Breast epithelium (tissue), 4 donors: ENCODE measurements at places on chromosomes 1 and 21.
A peak's percentile ranks its signal among the peaks of the same experiment; 100 is the strongest.

DNA sequence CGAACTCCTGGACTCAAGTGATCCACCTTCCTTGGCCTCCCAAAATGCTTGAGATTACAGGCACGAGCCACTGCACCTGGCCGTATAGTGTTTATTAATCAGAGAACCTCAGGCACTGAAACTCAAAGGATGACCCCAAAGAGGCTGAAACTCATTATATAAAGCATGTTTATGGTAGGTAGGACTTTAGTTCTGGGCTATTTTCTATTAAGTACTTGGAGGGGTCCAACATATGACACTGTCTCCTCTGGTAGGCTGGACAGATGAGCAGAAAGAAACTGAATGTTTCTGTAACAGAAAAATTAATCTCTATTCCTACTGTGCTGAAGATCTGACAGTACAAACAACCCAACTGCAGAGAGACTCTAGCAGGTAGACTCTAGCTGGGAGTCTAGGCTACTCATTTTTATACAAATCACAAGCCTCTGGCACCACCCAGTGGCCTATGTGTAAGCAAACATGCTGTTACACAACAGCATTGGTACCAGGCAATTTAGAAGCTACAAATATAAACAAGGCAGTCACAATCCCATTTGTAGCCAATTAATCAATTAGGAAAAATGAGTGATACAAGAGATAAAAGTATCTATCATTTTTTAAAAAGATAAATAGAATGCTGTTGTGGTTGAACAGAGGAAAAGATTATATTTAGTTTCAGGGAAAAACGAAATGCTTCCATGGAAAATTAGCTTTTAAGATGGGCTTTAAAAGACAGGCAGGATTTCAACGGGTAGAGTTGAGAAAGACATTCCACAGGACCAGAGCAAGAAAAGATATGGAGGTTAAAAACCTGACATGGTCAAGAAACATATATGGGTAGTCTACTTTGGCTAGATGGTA, 10.4 kb downstream of the DCAF8 start:
- DNase-seq: peak; percentile 63

- no peak for DNase-seq
Observed at GRCh38 chr1:54608566-54609230, 14.6 kb downstream of the FAM151A start.

- DNase-seq: no peak
Observed at GRCh38 chr1:198775606-198776005, 136.8 kb downstream of the PTPRC start.

DNA sequence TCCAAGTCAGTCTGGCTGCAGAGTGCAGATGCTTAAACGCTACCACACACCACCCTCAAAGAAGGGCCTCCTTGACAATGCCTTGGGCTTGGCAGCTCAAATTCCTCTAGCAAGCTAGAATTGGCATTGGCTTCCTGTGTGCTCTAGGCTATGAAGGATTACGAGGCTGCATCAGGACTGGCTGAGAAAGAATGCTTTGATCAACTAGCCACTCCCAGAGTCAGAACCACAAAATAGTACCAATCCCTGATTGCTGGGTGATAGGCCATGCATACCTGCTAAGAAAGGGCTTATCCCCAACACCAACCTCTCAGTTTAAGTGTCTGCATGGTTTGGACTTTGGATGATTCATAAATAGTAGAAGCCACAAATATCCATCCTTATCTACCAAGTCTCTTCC, 504.9 kb downstream of the OMA1 start:
- no peak for DNase-seq

- no peak for DNase-seq
Observed at GRCh38 chr1:173134800-173135199, 72.3 kb downstream of the TNFSF4 start.

- no peak for DNase-seq
Observed at GRCh38 chr1:9321480-9321849, 28.8 kb downstream of the SPSB1 start.

DNA sequence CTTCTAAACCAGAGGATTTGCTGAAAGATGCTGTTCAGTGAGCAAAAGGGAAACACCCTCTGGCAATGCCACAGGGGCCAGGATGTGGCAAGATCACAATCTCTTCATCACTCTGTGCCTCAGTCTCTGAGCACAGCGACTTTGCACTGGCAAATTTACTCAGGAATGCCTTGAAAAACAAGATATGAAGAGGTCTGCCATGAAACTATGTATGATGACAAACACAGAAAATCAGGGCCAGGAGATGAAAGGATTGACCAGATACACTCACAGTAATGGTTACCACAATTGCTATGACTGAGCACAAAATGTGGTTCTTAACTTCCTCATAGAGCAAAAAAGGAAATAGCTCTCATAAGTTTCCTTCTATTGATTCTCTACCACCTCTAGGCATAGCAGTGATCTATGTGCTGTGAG, 5.8 kb downstream of the TTC13 start:
- no peak for DNase-seq

- DNase-seq: no peak
Observed at GRCh38 chr1:71510725-71511124, 429.9 kb upstream of the ZRANB2 start.

DNA sequence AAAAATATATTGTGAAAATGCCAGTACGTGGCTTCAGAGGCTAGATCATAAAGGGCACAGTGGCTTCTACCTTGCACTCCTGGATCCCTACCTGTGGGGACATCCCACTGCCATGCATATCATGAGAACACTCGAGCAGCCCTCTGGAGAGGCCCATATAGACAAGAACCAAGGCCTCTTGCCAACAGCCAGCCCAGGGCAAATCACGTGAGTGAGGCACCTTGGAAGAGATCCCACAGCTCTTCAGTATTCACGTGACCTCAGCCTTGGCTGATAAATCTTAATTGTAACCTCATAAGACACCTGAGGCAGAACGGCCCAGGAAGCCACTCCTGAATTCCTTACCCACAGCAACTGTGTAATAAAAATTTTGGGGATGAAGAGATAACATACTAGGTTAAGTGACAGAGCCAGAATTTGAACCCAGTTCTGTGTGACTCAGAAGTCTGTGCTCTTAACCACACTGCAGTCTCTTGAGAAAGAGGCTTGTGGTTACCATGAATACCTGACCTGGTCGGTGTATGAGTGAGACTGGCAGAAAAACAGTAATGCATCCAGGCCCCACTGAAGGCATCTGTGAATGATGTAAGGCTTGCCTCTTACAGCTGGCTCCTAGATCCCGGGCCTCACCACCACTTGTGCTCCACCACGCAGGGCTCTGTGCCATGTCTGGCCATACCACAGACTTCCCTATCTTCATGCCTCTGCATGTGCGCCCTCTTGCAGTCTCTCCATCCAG, 6.9 kb upstream of the A3GALT2 start:
- DNase-seq: peak; percentile 53

DNA sequence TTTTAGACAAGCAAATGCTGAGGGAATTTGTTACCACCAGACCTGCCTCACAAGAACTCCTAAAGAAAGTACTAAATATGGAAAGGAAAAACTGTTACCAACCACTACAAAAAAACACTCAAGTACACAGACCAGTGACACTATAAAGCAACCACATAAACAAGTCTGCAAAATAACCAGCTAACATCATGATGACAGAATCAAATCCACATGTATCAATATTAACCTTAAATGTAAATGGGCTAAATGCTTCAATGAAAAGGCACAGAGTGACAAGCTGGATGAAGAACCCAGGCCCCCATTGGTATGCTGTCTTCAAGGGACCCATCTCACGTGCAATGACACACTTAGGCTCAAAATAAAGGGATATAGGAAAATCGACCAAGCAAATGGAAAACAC, 529.9 kb upstream of the CAMK1G start:
- DNase-seq: no peak

GRCh38 chr1:178940068-178940765, 69.3 kb upstream of the ANGPTL1 start:
- DNase-seq: no peak

DNA sequence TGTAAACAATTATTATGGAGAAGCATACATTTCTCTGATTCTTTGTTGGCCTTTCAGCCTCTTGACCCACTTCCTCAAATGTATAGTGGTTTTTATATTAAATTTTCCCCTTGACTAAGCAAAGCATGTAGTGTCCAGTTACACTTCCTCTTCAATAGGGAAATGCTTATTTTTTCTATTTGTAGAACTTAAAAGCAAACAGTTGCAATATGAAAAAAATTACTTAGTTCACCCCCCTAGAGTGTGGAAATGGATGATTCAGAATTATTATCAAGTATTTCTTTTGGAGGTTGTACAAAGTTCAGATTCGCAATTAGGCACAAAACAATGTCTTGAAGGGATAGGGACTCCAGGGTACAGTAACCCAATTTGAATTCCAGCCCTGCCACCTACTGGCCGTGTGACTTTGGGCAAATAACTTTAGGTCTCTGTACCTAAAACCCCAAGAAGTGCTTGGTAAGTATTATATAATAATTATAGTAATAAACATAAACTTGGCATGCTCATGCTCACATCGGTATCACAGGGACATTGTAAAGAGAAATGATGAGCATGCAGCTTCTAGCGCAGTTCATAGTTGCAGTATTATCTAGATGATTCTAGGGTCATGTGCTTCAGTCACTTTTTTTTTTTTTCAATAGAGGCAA, 28.6 kb upstream of the IFNGR2 start:
- no peak for DNase-seq

- DNase-seq: peak; percentile 73
Observed at GRCh38 chr1:221886743-221887414, 145.0 kb upstream of the DUSP10 start.

GRCh38 chr1:22500471-22500870, 48.8 kb downstream of the ZBTB40 start:
- no peak for DNase-seq

DNA sequence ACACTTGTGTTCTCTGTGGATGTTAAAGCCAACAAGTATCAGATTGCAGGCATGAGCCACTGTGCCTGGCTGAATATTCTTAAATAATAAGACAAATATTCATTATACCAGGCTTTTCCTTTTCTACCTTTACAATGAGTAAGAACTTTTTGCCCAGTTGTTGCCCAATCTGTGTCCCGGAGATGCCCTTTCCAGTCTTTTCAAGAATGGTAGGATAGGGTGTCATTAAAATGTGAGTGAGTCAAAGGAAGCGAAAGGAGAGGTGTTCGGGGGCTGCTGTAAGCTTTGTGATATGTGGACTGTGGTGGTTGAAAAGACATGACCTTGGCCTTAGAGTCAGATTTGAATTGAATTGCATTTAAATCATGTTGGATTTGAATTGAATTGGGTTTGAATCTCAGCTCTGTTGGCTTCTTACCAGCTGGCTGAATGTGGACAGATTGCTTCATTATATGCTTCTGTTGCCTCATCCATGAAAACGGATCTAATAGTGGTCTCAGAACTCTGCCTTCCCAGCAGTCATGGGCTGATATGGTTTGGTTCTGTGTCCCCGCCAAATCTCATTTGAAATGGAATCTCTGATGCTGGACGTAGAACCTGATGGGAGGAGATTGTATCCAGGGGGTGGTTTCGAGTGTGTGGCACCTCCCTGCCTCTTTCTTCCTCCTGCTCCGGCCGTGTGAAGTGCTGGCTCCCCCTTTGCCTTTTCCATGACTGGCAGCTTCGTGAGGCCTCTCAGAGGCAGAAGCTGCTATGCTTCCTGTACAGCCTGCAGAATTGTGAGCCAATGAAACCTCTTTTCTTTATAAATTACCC, 22.7 kb upstream of the AADACL3 start:
- DNase-seq: no peak

- no peak for DNase-seq
Observed at GRCh38 chr1:243706563-243706962, 143.5 kb downstream of the AKT3 start.

DNA sequence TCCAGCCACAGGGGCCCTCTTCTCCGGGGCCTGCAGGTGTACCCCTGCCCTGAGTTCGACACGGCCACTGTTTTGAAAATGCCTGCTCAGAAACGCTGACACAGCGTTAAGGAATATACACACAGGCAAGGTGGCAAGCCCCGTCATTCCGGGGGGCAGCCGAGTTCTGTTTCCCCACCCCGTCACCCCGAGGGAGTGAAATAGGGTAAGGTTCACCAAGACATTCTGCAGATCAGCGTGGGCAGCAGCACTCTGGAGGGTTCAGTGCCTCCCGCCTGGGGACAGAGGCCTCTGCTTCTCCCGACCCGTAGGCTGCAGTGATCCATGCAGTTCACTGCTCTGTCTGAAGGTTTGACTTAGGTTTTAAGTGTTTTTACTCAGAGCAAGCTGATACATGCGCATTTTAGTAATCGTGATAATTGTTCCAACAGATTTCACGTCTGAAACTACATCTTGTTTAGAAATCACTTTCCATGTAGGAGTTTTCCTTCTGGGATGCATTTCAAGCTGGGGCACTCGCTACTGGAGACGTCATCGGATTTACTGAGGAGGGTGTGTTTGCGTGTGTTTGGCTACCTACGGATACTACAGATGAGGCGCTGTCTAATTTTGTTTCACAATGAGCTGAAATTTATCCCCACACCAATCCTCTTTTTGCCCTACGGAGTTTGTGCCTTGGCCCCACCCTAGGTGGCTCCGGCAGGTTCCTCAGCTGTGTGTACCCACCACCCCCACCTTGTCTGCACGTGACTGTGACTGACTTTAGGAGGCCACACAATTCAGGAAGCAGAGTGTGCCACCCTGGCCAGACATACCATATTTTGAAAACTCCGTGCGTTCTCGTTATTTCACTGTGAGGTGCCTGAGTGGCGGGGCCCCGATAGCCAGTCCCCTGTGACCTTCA, 63.5 kb downstream of the AGPAT3 start:
- DNase-seq: no peak

GRCh38 chr1:198186916-198187580, 30.2 kb downstream of the NEK7 start:
- no peak for DNase-seq

- DNase-seq: no peak
Observed at GRCh38 chr1:193841857-193842256, 655.4 kb upstream of the B3GALT2 start.

- DNase-seq: no peak
Observed at GRCh38 chr1:10693497-10694273, 102.8 kb downstream of the CASZ1 start.

- DNase-seq: no peak
Observed at GRCh38 chr21:46062471-46063211, 35.3 kb upstream of the COL6A2 start.

GRCh38 chr1:172408958-172409357, 11.5 kb upstream of the C1orf105 start:
- no peak for DNase-seq

DNA sequence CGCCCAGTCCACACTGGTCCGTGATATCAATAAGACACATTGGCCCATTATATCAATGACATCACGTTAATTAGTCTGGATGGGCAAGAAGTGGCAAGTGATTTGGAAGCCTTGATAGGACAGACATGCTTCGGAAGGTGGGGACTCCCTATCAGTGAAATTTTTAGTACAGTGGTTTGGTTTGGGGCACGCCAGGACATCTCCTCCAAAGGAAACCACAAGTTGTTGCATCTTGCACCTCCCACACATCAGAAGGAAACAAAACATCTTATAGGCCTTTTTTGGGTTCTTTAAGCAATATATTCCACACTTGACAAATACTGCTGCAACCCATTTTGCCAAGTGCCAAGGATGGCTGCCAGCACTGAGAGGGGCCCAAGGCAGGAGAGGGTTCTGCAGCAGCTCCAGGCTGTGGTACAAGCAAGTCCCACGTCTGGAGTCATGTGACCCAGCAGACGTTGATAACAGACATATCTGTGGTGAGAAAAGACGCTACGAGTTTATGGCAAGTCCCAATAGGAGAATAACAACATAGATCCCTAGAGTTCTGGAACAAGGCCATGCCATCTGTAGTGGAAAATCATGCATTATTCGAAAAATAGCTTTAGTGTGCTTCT, 95.3 kb upstream of the DISP3 start:
- DNase-seq: no peak
